ENCODE measurements at places on chromosomes 13 and 19.

GRCh38 chr19:3515891-3516422, 9.8 kb downstream of the FZR1 start:
- no peak for DNase-seq

GRCh38 chr19:41706741-41707501, 1.5 kb upstream of the CEACAM5 start:
- DNase-seq = peak; percentile 42

DNA sequence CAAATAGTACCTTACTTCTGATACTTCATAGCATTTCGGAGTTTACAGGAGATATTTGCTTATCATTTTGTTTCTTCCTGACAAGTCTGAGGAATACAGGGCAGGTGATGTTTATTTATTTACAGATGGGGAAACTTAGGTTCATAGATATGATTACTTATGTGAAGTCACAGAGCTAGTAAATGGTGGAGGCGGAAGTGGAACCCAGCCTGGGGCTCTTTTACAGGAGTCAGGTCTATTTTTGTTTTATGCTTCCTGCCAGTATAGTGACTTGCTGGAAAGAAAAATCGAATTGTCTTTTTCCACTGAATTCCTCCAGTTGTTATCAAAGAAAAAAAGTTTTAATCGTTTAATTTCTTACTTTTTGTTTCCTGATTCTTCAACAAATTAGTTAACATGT, 66.5 kb downstream of the DGKH start:
- no peak for DNase-seq

- no peak for DNase-seq
Measured at GRCh38 chr13:97130190-97130589, 91.9 kb upstream of the MBNL2 start.

DNA sequence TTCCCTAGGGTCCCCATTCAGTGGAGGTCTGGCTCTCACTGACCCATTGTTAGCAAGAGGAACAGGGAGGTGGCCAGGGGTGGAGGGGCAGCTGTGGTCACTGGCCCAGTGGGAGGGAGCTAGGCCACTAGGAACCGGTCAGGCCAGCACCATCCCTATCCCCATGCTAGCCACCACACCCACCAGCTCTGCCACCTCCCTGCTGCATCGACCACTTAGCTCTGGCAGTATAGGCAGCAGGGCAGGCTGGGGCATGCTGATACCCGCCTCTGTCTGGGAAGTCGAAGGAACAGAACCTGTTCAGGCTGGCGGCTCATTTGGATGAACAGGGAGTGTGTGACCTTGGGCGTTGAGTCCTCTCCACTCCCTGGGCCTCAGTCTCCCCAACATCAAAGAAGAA, 4.7 kb downstream of the PPP1R13L start:
- DNase-seq = no peak

DNA sequence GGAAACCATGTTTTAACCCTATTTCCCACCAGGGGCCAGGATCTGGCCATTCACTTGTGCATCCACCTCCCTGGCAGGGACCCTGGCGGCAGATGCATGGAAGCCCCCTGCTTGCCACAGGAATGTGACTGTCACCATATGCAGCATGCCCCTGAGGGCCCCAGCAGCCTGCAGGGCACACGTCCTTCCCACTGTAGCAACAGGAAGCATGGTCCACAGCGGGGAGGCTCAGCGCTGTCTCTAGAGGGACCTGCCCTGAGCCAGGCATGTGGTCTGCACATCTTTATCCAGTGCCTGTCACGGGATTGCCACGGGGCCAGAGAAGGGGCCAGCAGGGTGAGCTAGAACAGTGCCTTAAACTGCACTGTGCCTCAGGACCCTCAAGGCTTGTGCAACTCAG, 34.9 kb upstream of the MCF2L start:
- DNase-seq = no peak

- DNase-seq = no peak
Measured at GRCh38 chr13:72931311-72931710, 127.5 kb upstream of the KLF5 start.
